ENCODE measurements at places on chromosomes 4 and X.

GRCh38 chr4:48021100-48021499, 4.5 kb downstream of the NIPAL1 start:
- no peak for DNase-seq

GRCh38 chr4:117334451-117335188, 249.2 kb upstream of the TRAM1L1 start:
- DNase-seq = no peak

DNA sequence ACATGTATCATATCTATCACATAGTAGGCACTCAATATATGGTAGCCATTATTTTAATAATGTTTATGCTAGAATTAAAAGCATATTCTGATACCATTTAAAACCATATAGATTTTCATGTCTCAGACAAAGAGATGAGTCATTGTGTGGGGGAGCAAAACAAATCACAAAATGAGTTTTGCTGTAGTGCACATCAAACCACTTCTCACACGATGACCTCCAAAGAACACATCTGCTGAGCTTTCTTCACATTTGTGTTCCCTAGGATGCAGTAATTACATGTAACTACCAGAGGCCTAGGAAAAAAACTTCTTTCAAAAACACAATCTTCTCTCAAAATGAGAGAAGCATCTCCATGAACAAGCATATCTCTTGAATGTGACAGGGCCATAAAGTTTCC, 56.1 kb upstream of the BRS3 start:
- DNase-seq = no peak

DNA sequence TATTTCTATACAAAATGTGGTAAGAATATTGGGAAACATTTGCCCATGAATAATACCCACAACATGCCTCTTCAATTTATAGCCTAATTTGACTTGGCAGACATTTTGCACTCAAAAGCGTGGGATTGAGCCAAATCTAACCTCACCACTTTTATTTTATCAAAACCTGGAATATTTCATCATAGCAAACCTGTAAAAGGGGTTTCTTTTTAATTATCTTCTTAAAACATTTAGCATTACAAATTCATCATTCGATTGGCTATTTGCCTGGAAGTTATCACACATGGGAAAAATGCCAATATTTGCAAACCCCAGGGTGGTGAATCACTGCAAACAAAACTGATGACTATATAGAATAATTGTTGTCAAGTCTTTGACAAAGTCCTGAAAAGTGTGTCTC, 56.2 kb downstream of the VCX3B start:
- DNase-seq = no peak

GRCh38 chr4:86043755-86044592, 315.9 kb downstream of the MAPK10 start:
- peak; percentile 71 for DNase-seq

GRCh38 chr4:181952478-181952877, 290.7 kb upstream of the TENM3 start:
- DNase-seq = no peak

Data from suppressor macrophage treated with lipopolysaccharide for 1 hour (primary cell).